ENCODE measurements at places on chromosomes 3 and 15. TPM values are rescaled to one million over a fixed set of nuclear protein-coding genes. Genes with fewer than 3 reads are reported as not detected.

PRSS50 gene
- not detected for total RNA-seq

SLC38A3 gene
- total RNA-seq = 0.39 TPM

CPOX gene
- total RNA-seq = 14.7 TPM

MED12L gene
- total RNA-seq = 0.48 TPM

GOLGA6B gene
- total RNA-seq = not detected

FYTTD1 gene
- total RNA-seq = 66.3 TPM

CYP11A1 gene
- total RNA-seq = 1.9 TPM

DNA sequence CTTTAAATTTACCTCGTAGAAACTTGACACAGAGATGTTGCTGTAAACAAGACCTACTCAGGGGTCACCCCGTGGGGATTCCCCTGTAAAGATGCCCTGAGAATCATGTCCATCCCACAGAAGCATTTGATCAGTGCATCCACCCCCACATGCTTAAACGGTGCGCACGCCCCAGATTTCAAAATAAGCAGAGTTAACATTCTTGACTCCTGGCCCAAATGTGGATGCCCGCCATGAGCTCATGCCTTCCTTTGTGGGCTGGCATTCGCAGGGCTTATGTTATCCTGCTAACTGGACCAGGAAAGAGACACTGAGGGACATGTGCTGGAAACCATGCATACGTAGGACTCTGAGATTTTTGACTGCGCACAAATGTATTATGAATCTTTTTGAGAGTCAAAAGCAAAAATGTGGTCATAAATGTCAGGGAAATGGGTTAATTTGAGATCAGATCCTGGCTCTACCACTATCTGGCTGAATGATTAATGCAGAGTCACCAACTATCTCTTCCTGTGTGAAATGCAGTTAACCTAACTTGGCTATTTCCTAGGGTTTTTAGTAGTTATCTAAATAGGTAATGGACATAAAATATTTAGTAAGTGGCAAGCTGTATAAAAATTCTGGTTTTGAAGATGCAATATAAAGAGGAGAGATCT is 9.1 kb upstream of the TP63 start:
- no peak for DNase-seq

- no peak for DNase-seq
These were observed 269.8 kb downstream of the MBNL1 start for GRCh38 chr3:152538518-152538917.

- peak; percentile 6 for DNase-seq
These were observed 34.1 kb upstream of the KLF13 start for GRCh38 chr15:31292391-31293015.

DNA sequence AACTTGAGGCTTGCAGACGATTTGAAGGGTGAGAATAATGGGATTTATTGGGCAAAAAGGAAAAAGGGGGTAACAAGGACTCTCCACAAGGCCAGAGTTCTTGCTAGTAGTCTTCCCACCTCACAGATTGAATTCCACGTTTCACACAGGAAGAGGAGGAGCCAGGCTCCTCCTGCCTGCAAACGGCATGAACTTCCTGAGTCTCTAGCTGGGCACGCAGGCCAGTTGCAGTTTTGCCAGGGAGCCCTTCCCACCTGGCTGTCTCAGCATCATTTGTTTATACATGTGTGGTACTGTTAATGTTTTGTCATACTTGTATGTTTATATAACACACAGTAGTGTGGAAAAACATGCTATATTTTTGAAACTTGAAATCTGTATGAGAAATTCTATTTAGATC is 155.0 kb downstream of the NLGN1 start:
- no peak for DNase-seq

GRCh38 chr3:47261301-47261700 is 21.3 kb downstream of the KIF9 start:
- DNase-seq = no peak

- DNase-seq = no peak
These were observed 552.4 kb upstream of the CCDC54 start for GRCh38 chr3:106824856-106825255.

GRCh38 chr3:12367346-12367745 is 78.5 kb downstream of the PPARG start:
- DNase-seq = no peak

DNA sequence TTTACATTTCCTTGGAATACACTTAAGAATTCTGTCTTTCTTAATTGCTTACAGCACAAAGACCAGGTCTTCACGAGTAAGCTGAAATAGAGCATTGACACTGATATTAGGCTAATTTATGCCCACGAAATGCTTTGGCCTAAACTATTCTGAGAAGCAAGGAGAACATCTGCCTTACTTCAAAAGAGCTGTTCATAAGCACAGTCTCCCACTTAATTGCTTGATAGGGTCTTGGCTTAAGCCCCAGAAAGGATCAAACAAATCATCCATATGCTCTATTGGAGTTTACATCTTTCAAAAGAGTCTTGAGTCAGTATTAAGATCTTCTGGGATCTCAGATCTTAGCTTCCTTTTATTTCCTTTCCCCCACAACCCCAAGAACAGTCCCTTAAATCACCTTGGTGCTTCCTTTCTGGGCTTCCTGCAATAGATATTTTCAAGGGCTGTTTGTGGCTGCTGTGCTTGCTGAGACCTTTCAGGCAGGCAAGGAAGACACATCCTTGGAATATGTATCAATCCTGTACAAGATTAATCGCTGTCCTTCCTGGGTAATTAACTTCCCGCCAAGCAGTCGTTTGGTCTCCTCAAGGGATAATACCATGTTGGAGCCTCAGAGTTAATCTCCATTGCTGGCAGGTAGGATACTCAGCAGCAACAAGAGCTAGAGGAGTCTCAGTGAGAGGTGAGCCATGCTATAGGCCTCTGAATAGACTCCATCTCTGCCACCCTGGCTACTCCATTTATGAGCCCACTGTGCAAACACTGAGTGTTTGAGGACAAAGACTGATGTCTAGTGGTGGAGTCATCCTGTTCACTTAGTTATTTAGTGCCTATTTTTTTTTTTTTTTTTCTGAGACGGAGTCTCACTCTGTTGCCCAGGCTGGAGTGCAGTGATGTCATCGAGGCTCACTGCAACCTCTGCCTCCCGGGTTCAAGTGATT is 37.1 kb downstream of the TMEM158 start:
- no peak for DNase-seq

DNA sequence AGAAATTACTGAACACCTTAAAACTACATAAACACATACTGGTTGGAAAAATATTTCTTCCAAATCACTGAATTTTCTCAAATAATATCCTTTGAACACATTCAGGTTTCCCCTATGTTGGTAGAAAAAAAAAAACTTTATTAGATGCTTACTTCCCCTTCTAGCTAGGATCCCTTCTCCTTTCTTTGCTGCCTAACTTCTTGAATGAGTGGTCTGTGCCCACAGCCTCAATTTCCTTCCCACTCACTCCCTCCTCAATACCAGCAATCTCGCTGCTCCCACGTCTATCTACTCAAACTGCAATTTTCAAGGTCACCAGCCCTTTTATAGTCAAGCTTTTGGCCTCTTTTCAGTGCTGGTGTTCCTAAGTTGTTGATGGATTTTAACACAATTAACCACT is 8.3 kb downstream of the CD200R1 start:
- no peak for DNase-seq

DNA sequence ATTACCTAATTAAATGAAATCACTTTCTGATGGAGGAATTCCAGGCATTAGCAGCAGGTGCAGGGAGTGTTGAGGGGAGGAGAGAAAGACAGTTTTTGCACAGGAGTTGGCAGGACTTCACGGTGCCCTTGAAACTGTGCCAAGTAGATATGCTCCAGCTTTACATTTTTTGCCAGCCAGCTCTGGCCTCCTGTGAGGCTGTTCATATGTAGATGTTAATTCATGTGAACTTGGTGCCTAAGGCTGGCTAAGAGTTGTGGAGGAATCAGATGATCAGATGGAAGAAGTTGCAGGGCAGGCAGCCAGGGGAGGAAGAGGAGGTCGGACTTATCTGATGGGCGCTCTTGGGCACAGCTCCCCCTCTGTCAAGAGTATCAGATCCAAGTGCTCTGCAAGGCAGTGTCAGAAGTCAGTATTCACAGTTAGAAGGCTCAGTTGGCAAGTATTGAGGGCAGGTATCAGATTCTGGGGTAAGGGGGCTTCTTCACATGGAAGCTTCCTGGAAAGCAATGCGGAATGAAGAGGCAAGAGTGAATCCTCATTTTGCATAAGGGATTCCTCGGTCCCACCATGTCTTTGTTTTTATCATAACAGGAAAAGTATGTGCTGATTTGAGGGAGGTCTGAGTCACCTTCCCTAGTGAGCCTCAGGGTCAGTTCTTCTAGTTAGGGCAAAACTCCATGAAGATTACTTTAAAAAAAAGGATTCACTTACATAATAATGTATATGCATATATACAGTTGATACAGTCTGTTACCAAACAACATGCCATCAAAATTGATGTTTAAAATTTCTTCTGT is 172.6 kb upstream of the UMPS start:
- DNase-seq = no peak

GRCh38 chr3:63654211-63654610 is 1.7 kb downstream of the SNTN start:
- DNase-seq = no peak

- DNase-seq = no peak
These were observed 18.0 kb downstream of the CCR8 start for GRCh38 chr3:39347586-39347876.

All from mesenteric fat pad (tissue), 1 donor.